NCI-H1092 treated with DMSO at 0.1 percent for 48 hours (cell line): ENCODE measurements at places on chromosomes 12 and 14.

GRCh38 chr12:44428825-44429224 lies 447.3 kb downstream of the NELL2 start:
- no peak for DNase-seq

DNA sequence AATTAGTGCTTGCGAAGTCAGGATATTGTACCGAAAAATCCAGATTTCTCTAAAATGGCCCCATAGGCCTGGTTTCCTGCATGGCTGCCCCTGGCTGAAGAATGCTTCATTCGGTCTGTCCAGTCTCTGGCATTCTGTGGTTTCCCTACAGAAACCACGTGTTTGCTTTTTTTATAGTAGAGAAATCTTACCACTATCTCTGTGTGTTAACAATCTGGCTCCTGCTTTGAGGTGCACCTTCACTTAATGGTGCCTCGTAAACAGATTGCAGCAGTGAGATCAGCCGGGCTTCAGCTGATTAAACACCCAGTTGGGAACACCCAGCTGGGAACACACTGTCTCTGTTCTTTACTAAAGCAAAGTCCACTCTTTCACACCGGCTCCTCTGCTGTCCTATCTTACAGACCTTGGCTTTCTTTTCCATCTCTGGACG lies 6.7 kb upstream of the DNAAF2 start:
- no peak for DNase-seq

- no peak for DNase-seq
Observed at GRCh38 chr12:109999983-110000505, 814 bp downstream of the ANKRD13A start.

DNA sequence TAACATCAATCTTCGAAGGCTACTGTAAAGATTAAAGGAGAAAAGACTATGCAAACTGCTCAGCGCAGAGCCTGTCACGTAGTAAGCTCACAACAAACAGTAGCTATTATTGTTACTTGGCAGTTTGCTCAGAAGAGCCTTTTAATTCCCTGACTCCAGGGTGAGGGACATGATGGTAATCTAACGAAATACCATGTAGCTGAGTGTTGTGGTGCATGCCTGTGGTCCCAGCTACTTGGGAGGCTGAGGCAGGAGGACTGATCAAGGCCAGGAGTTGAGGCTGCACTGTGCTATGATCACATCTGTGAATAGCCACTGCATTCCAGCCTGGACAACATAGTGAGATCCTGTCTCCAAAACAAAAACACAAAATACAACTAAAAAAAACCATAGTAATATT lies 22.8 kb downstream of the HEBP1 start:
- DNase-seq, result no peak

GRCh38 chr12:122722387-122722786 lies 5.8 kb upstream of the HCAR3 start:
- no peak for DNase-seq

DNA sequence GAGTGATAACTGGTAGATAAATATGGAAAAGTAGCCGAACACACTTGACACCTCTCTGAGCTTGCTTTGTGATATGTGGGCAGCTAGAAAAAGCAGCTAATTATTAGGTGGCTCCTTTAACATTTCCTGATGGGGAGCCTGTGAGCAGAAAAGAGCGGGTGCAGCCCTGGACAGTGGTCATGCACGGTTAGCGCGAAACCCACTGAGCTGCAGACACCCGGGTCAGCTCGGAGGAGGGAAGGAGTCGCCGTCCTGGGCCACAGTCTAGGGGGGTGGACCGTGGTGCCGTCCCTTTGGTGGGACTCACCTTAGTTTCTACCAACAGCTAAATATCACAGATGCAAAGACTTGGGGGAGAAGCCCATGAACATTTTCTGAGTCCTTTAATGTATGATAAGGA lies 6.6 kb downstream of the COA8 start:
- no peak for DNase-seq

DNA sequence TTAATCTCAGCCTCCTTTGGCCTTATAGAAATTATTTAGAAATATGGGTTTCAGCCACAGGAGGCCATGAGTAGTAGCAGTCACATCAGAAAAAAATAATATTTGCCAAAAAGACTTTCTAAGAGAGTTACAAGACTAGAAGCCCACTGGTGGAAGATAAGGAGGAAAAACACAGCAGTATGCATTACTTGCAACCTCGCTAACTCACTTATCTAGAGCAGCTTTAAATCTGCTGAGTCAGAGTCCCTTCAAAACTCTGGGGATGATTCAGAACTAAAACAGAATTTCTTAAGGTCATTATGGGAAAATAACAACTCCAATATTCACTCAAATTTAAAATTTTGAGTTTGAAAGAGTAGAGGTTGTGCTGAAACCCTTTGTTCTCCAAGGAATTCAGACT lies 6.2 kb downstream of the OR4K17 start:
- no peak for DNase-seq
